ENCODE measurements at places on chromosomes 6 and 20.
A peak's percentile ranks its signal among the peaks of the same experiment; 100 is the strongest.

DNA sequence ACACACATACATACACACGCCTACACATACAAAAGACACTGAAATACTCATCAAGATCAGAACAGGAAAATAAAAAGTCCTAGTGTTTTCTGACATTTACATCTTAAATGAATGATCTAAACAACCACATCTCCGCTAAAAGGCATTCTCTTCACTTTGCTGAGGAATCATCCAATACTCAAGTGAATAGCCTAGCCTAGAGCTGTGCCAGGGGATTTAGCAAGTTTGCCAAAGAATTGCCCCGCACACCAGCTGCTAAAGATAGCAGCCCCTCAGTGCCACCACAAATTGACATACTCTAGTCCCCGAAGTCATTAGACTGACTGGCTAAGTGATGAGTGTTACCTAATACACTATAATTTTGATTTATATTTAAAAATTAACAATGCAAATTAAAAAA, 246.8 kb upstream of the POU3F2 start:
- DNase-seq, result no peak

DNA sequence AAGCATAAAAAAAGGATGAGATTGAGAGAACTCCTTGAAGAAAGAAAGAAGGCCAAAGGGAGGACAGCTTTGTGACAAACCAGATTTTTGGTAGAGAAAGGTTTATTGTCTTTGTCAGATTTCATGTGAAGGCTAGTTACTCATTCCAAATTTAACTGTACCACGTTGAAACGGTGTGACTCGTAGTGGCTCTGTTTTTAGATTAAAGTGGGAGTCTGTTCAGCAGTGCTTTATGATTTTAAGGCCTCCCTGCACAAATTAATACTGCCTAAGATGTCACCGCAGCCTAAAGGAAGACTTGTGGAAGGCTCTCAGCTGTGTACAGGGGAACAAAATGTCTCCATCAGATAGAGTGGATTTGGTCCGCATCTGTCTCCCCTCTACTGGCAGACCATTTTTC, 35.9 kb downstream of the CDC40 start:
- DNase-seq, result no peak

DNA sequence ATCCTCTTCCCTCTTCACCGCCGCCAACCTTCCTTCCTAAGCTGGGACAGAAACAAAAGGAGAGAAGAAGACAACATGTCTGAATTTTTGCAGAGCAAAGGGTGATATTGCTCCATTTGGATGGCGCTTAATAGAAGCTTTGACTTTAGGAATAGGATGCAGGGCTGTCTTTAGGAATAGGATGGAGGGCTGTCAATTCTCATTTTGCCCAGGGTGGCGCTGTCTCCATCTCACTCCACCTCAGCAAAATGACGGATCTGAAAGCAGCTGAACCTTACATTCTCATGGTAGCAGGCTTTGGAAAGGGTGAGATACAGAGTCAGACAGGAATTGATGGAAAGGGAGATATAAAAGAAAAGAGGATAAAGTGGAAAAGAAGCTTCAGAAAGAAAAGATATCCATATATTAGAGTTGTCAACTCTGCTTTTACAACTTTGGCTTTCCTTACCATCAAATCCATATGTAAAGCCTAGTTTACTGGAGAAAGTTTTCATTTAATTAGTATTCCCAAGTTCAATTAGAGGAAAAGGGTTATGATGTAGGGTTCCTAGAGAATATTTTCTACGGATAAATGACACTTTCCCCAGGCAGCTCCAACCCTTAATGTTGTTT, 2.4 kb downstream of the MTCL3 start:
- DNase-seq, result peak; percentile 13

DNA sequence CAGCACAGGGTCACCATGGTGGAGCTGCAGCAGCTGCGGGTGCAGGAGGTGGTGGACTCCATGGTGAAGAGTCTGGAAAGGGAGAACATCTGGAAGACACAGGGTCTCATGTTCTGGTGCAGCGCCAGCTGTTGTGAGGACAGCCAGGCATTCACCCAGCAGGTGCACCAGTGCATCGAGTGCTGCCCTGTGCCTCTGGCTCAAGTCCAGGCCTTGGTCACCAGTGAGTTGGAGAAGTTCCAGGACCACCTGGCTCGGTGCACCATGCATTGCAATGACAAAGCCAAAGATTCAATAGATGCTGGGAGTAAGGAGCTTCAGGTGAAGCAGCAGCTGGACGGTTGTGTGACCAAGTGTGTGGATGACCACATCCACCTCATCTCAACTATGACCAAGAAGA, 22.9 kb upstream of the RIPK1 start:
- no peak for DNase-seq

DNA sequence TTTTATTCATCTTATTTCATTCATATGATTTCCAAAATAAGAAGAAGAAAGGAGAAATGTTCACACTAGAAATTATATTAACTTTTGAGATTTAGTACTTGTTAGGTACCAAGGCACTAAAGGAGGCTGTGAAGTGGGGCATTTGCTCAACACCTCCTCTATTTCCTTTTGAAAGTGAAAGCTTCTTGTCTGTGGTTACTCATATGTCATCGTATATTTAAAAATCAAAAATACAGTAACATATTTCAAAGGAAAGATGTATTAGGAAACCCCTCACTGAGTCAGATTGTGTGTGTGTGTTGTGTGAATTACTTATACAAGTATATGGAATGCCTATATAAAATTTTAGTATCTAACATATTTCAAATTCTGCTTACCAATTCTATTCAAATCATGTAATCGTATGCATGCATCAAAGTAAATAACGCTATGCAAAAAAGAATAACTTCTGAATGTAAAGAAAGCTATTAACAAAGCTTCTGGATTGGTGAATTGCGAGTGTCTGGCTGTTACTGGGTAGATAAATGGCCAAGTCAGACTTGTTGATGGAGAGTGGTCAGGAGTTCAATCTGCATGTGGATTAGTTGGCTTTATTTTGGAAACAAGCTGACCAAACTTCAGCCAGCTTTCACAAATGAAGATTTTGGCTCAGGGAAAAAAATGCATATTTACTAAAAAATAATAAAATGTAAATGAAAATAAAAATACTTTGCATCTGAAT, 70.9 kb downstream of the PACRG start:
- DNase-seq, result no peak

DNA sequence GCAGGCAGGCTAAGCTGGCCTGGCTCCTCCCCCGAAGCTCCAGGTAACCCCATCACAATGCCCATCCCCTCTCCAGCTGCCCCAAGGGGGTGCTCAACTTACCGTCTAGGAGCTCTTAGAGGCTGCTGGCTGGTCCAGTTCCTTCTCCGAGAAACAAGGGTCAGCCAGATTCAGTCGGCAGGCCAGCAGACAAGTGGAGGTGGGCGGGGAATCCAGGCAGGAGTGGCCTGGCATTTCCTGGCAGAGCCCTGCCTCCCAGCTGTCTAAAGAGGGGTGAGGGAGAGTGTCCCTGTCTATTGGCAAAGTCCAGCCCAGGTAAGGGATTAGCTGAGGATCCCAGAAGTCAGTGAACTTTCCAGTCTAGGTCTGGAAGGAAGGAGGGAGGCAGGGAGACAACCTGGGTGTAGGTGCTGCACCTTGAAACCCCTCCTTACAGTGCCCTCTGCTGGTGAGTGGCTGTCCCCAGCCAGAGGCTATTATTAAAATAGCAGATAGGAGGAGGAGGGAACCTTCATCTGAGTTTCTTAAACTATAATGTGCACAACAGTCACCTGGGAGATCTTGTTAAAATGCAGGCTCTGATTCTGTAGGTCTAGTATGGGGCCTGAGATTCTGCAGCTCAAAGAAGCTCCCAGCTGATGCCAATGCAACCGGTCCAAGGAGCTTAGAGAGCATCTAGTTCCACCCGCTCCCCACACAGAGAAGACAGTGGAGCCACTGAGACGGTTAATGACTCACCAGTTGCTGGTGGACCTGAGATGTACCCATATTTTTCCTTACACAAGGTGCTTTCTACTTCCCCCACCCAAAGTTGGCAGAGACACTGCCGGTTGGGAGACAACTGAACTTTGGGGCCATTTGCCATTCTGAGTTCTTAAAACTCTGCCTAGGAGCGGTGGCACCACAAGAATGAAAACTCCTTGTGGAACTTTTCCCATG, at the start of gene UNC5CL:
Gene UNC5CL, minus strand, starts transcription at position 162 of the 939 bp plus-strand sequence. CDS start 4,147 bp downstream, outside the sequence.
- DNase-seq, result peak; percentile 18

- no peak for DNase-seq
Observed at GRCh38 chr6:112296122-112296521, 41.8 kb upstream of the LAMA4 start.

- DNase-seq, result no peak
Observed at GRCh38 chr6:33695451-33695887, 16.0 kb downstream of the UQCC2 start.

- DNase-seq, result no peak
Observed at GRCh38 chr20:48171626-48172356, 386.5 kb upstream of the SULF2 start.

GRCh38 chr20:57904314-57905105, 194.7 kb upstream of the PMEPA1 start:
- DNase-seq, result no peak

GRCh38 chr6:142833798-142834197, 111.2 kb downstream of the HIVEP2 start:
- DNase-seq, result no peak

- no peak for DNase-seq
Observed at GRCh38 chr20:63752411-63753101, 13.0 kb downstream of the SLC2A4RG start.

GRCh38 chr20:49431329-49431728, 51.1 kb downstream of the KCNB1 start:
- DNase-seq, result no peak

- no peak for DNase-seq
Observed at GRCh38 chr6:135054226-135054568, 425 bp downstream of the HBS1L start.

GRCh38 chr20:16930656-16931055, 182.5 kb downstream of the OTOR start:
- DNase-seq, result no peak

- DNase-seq, result no peak
Observed at GRCh38 chr6:131568726-131569125, 4.3 kb upstream of the ARG1 start.

- DNase-seq, result no peak
Observed at GRCh38 chr6:87366072-87366827, 21.6 kb downstream of the C6orf163 start.

- DNase-seq, result no peak
Observed at GRCh38 chr6:79676785-79677736, 45.9 kb downstream of the SH3BGRL2 start.

- no peak for DNase-seq
Observed at GRCh38 chr6:92723390-92723931, 695.9 kb downstream of the EPHA7 start.

DNA sequence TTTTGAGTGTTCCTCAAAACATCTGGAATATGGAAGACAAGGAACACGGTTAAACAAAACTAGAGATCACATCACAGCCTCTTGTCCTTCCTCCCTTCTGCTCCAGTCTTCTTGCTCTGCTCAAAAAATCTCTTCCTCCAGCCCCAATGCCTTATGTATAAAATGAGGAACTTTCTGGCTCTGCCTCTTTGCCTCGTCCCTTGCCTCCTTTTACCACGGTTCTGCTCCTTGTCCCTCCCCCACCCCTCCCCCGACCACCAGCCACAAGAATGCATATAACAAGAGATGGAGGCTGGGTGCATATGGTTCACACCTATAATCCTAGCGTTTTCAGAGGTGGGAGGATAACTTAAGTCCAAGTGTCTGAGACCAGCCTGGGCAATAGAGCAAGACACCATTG, 43.6 kb downstream of the PLAGL2 start:
- DNase-seq, result no peak

DNA sequence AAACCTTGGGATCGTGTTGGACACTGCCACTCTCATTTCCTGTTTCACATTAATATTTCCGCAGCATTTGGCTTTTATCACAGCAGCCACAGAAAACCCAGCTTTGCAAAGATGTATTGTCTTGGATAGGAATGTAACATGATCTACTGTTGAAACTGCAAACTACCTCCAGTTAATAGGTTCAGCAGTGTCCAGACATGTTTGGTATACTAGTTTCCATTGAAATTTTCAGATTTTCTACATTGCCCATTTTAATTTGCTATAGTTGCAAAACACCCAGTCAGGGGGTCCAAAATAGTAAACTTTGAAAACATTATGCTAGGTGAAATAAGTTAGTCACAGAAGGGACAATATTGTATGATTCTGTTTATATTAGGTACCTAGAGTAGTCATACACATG, 3.3 kb downstream of the ANKRD6 start:
- DNase-seq, result no peak

DNA sequence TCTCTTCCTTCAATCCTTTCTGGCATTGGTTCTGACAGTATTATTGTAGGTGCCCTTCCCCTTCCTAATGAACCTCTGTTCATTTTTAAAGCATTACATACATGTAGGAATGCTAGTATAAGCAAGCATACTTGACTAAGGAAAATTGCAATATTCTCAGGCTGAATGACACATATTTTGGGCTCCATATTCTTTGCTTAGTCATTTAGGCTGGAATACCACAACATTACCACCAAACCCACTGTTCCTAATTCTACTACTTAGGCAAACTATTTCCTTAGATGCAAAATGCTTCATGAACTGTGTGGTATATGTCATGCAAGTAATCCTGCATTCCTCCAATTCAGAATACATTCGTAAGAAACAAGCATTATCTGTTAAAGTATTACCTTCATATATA, 113.9 kb downstream of the PRDM1 start:
- no peak for DNase-seq

- DNase-seq, result no peak
Observed at GRCh38 chr6:33702345-33702977, 9.0 kb downstream of the UQCC2 start.

- no peak for DNase-seq
Observed at GRCh38 chr6:143957679-143958274, 50.3 kb downstream of the PLAGL1 start.

- no peak for DNase-seq
Observed at GRCh38 chr20:9912858-9913434, 74.1 kb upstream of the PAK5 start.

GRCh38 chr6:44010411-44011349, 116.6 kb downstream of the MRPL14 start:
- DNase-seq, result no peak

Data from activated CD8-positive, alpha-beta memory T cell treated with anti-CD3 and anti-CD28 coated beads for 4 hours (primary cell).